GM23338 (cell line): ENCODE measurements at places on chromosomes 5 and 9. TPM values are rescaled to one million over a fixed set of nuclear protein-coding genes. Genes with fewer than 3 reads are reported as not detected.

The VCAN gene
- total RNA-seq: 373 and 404 TPM in 2 replicates

The TERT gene
- total RNA-seq: 36.2 and 46.4 TPM in 2 replicates

The BTNL3 gene
- total RNA-seq: not detected in 2 replicates

DNA sequence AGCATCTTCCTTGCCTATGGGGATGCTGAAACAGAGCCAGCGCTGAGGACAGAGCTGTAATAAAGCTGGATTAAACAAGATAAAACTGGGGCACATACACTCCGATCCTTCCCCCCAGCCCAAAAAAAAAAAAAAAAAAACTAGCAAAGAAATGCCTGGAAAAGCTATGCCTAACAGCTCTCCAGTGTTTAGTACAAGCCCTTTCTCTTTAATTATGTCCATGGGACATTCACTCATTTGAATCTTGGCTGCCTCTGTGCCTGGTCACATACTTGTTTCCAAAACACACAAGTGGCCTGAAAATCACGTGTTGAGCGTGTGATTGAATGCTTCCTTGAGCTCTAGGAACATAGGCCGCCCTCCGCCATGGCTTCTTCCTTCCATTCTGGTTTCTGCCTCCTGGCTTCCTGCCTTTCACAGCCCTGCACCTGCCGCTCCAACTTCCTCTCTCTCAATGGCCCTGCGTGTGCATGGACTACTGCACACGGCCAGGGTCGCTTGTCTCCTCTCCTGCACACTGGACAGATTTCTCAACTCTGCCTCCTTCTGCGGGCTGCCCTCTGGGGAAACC, 111.0 kb upstream of the RETREG1 start:
- no peak for DNase-seq

The POMT1 gene
- total RNA-seq: 23.7 and 32.4 TPM in 2 replicates

DNA sequence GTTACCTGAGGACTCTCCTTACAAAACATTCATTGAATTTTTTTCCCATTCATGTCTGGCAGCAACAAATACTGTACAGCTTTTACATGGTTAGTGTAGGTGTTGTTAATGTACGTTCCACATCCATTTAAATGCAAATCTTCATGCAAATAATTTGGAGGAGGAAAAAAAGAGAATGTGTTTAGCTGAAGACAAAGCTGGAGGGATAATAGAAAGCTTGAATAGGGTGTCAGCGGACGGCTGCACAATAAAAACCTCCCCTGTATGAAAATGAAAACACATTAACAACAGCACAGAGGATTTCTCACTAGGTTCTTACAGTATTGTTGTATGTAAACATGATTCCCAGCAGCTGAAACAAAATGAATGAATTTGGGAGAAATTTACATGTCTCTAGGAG, 231.5 kb downstream of the ZNF608 start:
- DNase-seq: no peak

DNA sequence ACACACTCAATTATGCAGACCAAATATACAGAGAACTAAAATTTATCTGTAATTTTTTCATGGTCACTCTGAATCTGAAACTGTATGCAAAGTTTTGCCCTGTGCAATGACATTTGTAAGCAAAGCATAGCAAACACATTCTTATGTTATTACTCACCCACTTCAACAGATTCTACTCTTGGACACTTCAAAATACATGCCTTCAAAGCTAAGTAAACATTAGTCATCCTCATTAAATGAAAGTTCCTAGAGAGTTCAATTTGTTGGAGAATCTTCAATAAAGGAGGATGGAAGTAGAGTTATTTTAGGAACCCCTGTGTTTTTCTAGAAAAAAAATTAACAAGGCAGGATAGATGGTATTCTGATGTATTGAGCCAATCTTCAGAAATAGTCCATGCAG, 639.7 kb upstream of the C9orf72 start:
- DNase-seq: no peak

The RGP1 gene
- total RNA-seq: 12.9 and 16.0 TPM in 2 replicates

DNA sequence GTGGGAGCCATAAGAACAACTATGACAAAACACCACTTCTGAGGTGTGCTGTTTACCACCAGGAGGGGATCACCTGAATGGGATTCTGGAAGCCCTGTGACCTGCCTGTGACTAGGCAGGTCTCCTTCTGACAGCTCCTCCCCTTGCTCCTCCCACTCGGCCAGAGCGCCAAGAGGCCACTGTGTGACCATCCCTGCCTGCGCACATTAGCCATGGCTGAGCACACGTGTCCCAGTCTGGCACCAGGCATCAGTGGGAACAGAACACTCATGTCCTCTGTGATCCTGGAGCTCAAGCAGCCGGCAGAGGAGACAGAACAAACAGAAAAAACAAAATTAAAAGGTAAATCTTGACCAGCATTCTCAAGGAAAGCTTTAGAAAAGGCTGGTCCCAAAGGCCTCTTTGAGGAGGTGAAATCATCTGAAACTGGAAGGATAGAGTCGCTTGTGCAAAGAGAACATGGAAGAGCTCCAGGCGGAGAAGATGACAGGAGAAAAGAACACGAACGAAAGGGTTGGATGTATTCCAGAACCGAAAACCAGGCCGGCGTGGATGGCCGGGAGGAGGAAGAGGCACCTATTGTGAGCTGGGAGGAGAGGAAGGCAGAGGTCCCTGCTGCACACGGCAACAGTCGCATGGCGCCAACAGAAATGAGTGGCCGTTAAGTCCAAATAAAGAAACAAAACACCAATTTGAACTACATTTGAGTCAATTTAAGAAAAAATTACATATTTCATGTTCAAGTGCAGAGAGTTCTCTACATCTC, 5.1 kb downstream of the MED10 start:
- DNase-seq: no peak

The TXNDC8 gene
- total RNA-seq: not detected in 2 replicates

DNA sequence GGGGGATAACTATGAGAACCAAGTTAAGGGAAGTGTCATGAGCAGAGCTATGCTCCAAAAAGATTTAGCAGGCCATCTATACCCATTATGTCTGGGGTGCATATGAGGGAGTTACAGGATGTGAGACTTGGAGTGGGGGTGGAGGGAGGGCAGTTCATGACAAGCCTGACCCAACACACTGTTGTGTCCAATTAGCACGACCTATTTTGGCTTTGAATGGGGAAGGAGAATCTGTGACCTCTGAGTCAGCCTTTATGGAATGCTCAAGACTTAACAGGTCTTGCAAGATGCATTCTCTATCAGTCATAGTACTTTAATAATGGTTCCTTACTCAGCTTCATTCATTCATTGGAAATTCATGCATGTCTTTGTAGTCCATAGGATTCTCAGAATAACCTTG, 71.7 kb downstream of the GRIA1 start:
- no peak for DNase-seq

DNA sequence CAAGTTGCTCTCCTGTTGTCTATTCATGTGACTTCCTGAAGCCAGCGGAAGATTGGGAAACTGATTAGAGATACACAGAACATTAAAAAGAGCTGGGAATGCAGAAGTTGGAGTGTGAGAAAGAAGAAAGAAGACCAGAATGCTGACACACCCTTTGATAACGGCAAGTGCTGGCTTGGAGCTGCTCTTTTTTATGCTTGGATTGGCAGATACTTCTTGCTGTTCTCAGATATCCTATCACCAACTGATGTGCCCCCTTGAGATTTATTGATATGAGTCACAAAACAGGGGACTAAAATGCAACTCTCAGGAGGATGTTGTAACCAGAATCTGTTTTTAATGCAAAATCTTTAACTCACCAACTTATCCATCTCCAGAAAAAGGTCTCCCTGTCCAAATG, 56.0 kb upstream of the ASTN2 start:
- DNase-seq: no peak

GRCh38 chr9:19553441-19553840, 144.6 kb downstream of the ACER2 start:
- DNase-seq: no peak
